M059J (cell line): ENCODE measurements at places on chromosomes 2 and 18. TPM values are rescaled to one million over a fixed set of nuclear protein-coding genes. Genes with fewer than 3 reads are reported as not detected.

GRCh38 chr2:154263206-154263605, 391.5 kb downstream of the GALNT13 start:
- no peak for DNase-seq

- DNase-seq = no peak
Measured at GRCh38 chr18:55458456-55459203, 129.4 kb downstream of the TCF4 start.

GRCh38 chr2:15300624-15301573, 260.2 kb downstream of the NBAS start:
- DNase-seq = no peak

DNA sequence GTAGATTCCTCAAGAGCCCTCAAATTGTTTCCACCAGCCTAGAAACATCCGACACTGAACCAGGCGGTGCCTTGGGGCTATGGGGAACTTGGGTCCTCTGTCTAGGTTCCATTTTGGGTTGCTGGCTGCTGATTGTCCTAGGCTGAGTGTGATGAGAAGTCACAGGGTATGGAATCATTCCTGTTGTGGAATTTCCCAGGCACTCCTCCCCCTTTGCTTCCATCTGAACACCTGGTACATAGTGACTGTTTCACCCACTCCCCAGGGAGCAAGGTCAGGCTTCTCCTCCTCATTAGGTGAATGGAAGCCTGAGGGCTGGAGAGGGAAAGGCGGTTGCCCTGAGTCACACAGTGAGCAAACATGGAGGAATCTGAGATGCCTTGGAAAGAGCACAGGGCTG, 4.5 kb downstream of the KIF3C start:
- DNase-seq = peak; percentile 94

The ANKRD30B gene
- 0.57 and 3.4 TPM in 2 replicates for total RNA-seq

GRCh38 chr18:25074925-25075324, 277.0 kb downstream of the ZNF521 start:
- no peak for DNase-seq

The MC5R gene
- not detected in 2 replicates for total RNA-seq
